ENCODE measurements at places on chromosomes 4 and X.

DNA sequence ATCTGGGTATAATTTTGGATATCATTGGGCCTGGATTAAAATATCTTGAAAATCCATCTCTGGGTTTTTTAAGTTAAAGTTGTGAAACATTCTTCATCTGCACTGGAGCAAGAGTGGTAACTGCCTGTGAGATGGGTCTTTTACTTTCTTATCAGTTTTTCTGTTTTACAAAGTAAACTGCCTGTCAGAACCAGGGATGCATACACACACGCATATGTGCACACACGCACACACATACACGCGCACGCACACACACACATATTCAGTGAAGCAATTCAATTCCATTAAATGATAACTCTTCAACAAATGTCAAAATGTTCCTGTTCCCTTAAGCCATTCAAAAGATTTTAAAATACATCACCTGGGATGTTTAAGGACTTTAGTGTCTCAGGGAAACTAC, 515.8 kb downstream of the INPP4B start:
- no peak for DNase-seq

- no peak for DNase-seq
These were observed 237.1 kb downstream of the ZNF674 start for GRCh38 chrX:46308110-46308509.

DNA sequence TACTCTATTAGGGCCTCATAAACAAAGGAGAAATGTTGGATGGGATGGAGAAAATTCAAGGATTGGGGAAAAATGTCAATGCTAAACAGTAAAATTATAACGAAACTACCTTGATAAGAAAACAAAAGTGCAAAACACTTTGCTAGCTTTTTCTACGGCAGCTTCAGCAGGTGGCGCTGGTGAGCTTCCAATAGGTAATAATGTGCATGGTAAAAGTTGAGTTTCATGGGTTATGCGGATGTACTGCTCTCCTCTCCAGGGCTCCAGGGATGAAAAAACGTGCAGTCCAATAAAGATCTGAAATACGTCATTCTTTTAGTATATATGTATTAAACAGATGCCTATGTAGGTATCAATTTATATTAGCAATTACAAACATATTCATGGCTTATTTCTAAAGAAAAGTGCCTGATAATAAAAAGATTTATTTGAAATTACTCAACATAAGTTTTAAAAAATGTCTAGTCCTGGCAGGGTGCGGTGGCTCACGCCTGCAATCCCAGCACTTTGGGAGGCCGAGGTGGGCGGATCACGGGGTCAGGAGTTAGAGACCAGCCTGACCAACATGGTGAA, 239.6 kb downstream of the GRXCR1 start:
- peak; percentile 57 for DNase-seq

DNA sequence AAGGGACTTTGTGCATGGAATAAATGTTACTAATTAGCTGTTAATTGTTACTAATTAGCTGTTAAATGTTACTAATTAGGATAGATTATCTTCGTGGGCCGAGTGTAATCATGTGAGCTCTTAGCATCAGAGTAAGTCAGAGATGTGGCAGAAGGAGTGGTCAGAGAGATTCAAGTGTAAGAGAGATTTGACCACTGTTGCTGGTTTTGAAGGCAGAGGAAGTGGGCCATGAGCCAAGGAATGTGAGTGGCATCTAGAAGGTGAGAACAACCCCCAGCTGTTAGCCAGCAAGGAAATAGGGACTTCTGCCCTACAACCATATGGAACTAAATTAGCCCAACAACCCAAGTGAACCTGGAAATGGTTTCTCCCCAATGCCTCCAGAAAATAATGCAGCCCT, 28.2 kb downstream of the ODAPH start:
- DNase-seq, result no peak

DNA sequence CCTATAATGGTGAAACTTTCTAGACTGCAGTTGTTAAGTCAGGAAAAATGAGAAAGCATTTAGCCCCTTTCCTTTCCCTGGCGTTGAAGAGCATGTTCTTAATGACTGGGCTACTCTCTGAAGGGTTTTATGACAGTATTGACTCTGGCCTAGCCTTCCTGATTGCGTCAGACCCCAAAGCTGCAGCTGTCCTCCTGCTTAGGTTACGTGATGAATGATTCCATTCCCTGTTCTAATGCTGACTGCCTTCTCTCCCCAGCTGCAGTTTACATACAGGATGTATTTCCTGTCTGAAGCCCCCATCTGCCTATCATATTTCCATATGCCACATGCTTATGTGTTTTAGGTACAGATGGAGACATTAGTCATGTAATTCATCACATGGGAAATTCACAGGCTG, 105.8 kb upstream of the EGFL6 start:
- DNase-seq, result no peak

DNA sequence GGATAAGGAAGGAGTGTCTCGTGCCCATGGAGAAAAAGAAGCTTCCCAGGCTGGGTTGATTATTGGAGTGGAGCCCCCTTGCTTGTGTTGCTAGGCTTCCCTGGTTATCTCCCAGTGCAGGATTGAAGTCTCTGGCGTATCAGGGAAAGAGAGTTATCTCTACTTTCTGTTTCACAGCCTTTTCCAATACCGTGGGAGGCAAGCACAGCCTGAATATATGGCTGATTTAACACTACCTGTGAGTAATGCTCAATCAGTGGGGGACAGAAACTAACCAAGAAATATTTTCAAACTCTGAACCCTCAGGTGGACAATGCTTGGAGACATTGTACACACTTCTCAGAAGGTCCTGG, 65.2 kb downstream of the SERPINA7 start:
- DNase-seq, result no peak

DNA sequence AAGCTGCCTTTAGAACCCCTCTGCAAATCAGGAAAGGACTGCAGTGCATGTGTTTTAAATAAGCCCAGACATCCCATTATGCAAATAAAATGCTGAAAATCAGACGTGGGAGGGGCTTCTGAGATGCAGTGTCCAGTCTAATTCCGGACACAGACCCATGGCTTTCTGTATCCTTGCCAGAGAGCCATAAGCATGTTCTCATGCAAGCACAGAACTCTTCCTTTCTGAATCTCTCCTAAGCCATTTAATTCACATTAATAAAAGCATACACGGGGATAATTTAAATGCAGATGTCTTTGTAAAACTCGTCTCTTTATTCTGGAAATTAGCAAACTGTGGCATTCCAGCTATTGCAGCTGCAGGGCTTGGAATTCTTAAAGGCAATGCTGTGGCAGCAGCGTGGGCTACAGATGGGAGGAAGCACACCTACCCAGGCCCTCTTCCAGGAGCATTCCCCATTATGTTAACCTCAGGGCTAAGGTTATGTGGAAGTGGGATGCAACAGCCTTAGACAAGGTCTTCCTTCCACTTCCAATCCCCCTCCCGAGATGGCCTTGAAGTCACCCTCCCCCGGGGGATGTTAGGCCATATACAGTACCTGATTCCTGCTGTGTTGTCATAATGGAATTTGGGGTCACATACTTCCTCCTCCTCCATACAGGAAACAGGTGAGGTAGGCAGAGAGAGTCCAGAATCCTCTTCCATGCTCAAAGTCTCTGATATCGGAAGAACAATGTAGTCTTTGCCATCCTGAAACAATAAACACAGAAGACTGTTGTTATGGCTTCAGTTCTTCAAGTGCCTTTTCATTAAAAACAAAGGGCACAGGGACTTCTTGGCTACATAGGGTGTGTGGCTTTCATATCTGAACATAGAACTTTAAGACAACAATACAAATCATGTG, 38.1 kb downstream of the KDR start:
- DNase-seq, result no peak

DNA sequence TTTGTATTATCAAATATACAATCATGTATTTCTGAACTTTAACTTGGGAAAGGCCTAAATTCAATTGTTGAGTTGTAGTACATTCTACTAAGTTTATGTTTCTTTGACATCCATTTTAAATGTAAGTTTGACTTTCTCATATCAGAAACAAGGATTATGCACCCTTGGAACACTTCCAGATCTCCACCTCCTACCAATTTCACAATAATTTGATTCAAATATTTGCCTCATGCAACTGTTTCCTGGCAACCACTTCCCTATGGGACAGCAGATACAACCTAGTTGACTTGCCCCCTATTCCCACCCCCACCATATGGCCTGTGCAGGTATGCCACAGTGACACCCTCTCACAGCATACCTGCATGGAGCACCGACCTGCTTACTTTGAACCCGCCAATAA, 506.4 kb upstream of the PABPC4L start:
- DNase-seq, result no peak

DNA sequence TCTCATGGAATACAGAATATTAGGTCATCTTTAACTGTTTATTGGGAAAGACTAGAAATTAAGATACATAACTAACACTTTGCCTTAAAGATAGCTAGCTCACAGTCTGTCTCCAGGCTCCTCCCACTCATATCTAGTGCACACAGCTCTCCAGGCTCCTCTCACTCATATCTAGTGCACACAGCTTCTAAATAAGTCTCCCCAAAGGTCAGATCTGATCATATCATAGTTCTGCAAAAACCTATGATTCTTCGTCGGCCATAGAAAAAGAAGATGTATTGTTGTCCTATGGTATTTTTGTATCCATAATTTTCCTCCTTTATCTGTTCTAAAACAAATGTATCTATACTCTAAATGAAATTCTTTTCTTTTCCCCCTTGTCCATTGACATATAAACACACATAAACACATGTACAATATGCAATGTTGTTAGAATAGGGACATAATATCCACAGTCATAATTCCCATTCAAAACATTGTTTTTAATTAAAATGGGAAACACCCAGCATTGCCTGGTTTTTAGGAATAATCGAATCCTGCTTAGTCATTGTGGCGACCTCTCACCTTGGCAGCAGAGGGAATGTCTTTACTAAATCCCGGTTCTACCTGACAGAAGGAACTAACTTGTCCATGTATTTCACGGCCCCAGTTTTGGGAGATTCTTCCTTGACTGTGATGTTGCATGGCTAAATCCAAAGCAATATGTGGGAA, 1282.0 kb downstream of the PCDH7 start:
- no peak for DNase-seq

- no peak for DNase-seq
These were observed 571.9 kb upstream of the FAM241A start for GRCh38 chr4:111573386-111573785.

DNA sequence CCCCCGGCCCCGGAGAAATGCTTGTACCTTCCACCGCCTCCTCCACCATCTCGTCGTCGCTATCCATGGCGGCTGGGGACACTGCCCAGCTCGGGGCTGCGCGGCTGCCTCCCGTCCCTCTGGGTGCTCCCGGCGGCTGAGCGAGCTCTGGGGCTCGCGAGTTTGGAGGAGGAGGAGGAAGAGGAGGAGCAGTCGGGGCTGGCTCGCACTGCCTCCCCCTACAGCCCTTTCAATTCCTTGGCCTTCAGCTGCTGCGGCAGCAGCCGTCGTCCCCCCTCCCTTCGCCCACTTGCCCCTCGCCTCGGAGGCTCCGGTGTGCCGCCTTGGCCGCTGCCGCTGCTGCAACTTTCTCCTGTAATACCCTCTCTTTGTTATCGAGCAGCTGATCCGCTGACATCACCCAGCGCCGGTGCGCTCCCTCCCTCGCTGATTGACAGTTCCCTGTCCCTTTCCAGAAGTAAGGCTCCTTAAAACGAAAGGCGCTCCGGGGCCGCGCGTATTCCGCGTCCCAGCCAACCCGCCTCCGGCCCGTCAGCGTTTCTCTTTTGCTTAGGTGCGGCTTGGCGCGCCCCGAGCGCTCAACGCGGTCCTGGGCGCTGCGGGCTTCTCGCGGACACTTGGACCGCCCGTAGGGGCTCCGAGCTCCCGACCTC, at the start of gene SETD7:
Gene SETD7, minus strand, starts transcription at position 149 of the 653 bp plus-strand sequence. Its CDS starts 82 bp downstream, at position 67.
- DNase-seq, result peak; percentile 76

GRCh38 chr4:155434904-155435303, 58.1 kb upstream of the MAP9 start:
- no peak for DNase-seq

GRCh38 chr4:95877636-95878035, 37.7 kb downstream of the PDHA2 start:
- no peak for DNase-seq

- no peak for DNase-seq
These were observed 42.4 kb downstream of the APLN start for GRCh38 chrX:129612396-129612795.

DNA sequence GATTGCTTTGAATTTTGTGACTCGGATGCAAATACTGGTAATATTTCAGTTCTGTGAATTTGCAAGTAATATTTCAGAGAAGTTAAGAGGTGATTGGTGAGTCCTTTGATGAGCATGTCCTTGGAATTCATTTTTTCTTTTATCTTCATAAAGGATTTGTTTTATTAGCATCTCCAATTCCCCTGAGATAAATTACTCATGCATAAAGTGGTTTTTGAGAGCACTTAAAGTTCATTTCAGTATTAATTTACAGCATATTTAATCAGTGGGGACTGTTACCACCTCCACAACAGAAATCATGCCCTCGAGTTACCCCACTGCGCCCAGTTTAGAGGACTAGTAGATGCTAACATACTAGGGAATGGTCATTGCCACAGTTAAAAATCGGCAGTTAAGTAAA, 65.0 kb downstream of the ZFX start:
- DNase-seq, result no peak

DNA sequence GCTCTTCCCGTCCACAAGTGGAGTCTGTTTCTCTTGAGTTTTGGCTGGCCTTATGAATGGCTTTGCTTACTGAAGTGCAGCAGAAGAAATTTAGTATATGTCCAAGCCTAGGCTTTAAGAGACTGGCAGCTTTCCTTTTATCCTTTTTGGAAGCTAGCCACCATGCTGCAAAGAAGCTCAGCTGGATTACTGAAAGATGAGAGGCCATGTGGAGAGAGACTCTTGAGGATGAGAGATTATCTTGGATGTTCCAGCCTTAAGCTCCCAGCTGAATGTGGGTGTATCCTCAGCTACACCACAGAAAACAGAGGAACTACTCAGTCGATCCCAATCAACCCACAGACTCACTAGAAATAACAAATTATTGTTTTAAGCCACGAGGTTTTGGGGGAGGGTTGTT, 12.5 kb downstream of the CCNG2 start:
- no peak for DNase-seq

DNA sequence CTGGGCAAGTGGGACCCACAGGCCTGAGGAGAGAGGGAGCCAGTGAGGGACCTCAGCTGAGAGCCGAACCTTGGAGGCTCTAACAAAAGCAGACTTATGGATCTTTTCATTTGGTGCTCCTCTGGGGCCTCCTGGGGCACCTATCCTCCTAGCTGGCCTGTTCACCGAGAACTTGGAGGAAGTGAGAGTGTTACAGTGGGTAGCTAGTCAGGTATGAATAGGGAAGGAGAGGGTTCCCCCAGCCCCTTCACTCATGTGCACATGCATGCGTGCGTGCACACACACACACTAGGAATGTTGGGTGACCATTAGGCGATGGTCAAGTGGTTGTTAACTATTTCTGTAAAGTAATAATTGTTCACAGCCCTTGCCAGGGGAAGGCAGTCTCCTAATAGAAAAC, 18.6 kb upstream of the TMEM185A start:
- no peak for DNase-seq

GRCh38 chr4:70236125-70236524, 6.3 kb upstream of the CSN3 start:
- no peak for DNase-seq

GRCh38 chr4:31020363-31020762, 300.2 kb downstream of the PCDH7 start:
- no peak for DNase-seq

DNA sequence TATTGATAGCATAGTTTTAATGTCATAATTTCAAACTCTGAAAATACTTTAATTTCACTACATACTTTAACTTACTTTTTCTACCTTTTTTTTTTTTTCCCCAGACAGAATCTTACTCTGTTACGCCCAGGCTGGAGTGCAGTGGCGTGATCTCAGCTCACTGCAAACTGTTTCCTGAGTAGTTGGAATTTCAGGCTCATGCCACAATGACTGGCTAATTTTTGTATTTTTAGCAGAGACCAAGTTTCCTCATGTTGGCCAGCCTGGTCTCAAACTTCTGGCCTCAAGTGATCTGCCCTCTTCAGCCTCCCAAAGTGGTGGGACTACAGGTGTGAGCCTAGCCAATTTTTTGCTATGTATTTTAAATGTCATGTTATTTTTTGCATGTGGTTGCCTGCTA, 741.6 kb downstream of the TRAM1L1 start:
- no peak for DNase-seq

Measured in ACHN (cell line).